Right hindlimb (tissue), 1 donor: ENCODE measurements at places on chromosomes 5 and 9.

DNA sequence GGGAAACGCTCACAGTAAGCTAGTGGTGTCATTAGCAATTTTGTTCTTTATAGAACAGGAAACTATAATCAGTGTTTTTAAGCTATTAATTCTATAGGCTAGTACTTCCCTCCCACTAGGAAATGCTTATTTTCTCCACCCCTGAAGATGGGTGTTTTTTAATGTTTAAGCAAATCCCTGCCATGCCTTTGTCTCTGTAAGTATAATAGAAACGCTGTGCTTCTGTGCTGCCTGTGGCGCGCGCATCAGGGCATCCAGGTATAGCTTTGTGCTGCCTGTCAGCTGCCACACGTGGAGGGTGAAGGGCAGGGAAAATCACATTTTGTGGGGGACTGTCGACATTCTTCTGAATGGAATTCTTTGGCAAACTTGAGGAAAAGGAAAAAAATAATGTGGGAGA is 217.5 kb downstream of the RAB3C start:
- no peak for DNase-seq

- no peak for DNase-seq
Observed at GRCh38 chr9:138115506-138115905, 237.9 kb downstream of the CACNA1B start.

DNA sequence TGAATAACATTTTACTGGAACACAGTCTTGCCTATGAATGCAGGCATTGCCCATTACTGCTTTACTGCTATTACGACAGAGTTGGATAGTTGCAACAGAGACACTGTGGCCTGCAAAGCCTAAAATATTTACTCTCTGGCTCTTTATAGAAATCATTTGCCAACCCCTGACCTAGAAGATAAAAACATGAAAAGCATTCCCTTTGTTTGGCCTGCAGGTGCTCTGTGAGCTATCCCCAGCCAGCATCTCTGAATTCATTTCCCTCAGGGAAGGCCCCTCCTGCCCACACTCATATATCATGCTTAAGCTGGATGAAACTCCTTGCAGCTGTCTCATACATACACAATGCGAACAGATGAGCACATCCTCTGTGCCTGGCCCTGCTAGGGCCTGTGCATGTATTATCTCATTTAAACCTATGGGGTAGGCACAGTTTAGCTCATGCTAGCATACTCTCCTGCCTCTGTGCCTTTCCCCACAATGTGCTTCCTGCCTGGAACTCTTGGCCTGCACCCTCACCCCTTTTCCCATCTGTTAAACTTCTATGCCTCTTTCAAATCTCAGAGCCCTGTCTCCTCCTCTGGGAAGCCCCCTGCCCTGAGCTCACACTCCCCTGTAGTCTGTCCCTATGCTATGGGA is 193.1 kb downstream of the PAX5 start:
- no peak for DNase-seq

- DNase-seq: no peak
Observed at GRCh38 chr5:55634866-55635265, 77.3 kb downstream of the SLC38A9 start.
